ENCODE measurements at places on chromosomes 5 and 9.

GRCh38 chr5:82424211-82424610, 146.1 kb upstream of the RPS23 start:
- no peak for DNase-seq

GRCh38 chr5:170896779-170897178, 35.0 kb downstream of the RANBP17 start:
- DNase-seq: peak; percentile 28

DNA sequence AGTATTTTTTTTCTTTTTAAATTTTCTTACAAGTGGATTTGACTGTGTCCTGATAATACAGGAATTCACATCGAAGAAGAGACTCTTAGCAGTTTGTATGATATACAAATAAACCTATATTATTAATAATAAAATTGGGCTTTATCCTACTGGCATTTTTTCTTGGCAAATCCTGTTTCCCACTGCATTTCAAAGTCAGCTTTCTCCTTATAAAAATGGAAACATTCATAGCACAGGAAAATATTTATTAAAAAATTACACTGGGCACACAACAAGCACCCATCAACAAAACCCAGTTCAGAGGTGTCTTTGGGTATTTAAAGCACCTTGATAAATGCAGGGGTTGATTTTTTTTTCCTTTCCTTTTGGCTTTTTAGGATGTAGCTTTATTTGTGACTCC, 200.9 kb downstream of the MEF2C start:
- no peak for DNase-seq

DNA sequence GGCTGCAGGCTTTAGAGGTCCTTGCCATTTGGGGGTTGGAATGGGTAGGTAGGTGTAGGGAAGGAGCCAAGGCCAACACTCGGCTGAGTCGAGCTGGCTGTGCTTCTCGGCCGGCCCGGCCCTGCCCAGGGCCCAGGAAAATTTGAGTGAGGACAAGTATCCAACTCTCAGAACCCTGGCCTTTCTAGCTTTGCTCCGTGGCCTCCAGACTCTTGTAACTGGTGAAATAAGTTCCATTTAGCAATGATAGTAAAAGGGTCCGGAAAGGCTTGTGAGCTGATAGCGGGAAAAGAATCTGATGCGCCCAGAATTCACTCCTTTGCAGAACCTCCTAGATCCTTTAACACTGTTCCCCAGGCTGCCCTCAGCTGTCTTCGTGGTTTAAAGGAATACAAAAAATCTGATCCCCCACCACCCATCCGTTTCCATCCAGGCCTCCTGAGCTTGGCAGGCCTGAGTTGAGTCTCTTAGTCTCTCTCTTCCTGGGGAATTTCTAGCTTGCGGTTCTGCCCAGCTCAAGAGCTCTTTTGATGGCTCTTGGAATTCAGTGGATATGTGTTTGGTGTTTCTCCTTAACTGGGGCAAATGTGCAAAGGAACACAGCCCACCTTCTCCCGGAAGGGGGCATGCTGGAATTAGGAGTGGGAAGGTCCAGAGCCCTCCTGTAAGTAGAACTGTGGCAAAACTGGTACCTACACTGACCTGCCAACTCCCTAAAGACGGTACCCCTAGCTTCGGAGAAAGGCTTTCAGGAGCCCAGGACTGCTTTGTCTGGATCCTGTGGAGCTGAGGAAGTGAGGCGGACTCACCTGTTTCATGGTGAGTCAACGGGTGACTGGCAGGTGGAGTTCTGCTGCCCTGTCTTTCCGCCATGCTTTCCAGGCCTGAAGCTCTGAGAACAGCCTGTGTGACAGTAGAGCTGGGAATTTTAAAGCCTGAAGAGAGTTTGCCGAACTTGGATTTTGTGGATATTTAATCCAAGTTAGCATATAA, 1.7 kb downstream of the DMRT3 start:
- no peak for DNase-seq
